Thyroid gland (tissue), 4 donors: ENCODE measurements at places on chromosomes 6 and 20. TPM values are rescaled to one million over a fixed set of nuclear protein-coding genes. Genes with fewer than 3 reads are reported as not detected.

GRCh38 chr6:43738267-43738676 lies 31.7 kb upstream of the VEGFA start:
- no peak for DNase-seq

DNA sequence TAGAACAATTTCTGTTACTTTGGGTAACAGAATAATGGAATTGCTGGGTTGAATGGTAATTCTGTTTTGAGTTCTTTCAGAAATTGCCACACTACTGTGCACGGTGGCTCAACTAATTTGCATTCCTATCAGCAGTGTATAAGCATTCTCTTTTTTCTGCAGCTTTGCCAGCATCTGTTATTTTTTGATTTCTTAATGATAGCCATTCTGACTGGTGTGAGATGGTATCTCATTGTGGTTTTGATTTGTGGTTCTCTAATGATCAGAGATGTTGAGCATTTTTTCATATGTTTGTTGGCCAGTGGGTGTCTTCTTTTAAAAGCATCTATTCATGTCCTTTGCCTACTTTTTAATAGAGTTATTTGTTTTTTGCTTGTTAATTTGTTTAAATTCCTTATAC lies 846.8 kb downstream of the KIF16B start:
- DNase-seq: no peak

DNA sequence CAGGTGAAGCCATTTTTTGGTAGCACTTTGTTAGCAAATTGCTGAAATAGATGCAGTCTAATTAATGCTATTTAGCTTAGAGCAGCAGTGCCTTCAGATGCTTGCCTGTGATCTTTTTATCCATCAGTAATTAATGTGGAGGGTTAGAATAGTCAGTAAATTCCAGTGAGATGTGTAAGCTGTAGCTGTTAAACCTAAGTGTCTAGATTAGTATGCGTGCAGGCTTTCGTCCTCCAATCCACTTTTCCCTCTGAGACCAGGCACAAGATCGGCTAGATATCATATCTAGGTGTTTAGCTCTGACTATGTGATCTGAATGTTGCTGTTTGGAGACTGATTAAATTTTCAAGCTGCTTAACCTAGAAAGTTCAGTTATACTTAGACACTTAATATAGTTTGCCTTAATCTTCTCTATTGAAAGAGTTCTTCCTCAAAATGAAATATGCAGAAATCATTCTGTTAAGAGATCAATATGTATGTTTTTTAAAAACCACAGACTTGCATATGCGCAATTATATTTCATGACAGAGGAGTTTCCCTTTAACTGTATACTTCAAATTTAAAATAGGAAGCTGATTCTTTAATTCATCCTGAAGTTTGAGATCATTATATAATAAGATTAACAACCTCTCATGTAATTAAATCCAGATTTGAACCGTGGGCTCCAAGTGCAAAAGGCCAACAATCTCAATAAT lies 41.2 kb downstream of the XRN2 start:
- no peak for DNase-seq

- no peak for DNase-seq
Measured at GRCh38 chr6:88013015-88013414, 34.6 kb upstream of the SPACA1 start.

- no peak for DNase-seq
Measured at GRCh38 chr6:87174078-87174579, 18.8 kb downstream of the ZNF292 start.

DNA sequence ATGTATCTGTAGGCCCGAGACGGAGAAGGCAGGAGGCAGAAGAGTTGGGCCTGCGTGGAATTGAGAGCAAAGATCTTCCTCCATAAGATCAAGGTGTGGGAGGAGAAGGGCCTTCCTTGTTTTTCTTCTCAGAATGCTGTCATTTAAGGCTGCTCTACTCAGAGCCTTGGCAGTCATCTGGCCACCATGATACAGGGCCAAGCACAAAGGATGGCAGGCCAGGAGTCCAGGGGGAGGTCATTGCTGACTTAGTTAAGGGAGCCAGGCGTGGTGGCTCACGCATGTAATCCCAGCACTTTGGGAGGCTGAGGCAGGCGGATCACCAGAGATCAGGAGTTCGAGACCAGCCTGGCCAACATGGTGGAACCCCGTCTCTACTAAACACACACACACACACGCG lies 137.1 kb downstream of the BMP7 start:
- DNase-seq: no peak

DNA sequence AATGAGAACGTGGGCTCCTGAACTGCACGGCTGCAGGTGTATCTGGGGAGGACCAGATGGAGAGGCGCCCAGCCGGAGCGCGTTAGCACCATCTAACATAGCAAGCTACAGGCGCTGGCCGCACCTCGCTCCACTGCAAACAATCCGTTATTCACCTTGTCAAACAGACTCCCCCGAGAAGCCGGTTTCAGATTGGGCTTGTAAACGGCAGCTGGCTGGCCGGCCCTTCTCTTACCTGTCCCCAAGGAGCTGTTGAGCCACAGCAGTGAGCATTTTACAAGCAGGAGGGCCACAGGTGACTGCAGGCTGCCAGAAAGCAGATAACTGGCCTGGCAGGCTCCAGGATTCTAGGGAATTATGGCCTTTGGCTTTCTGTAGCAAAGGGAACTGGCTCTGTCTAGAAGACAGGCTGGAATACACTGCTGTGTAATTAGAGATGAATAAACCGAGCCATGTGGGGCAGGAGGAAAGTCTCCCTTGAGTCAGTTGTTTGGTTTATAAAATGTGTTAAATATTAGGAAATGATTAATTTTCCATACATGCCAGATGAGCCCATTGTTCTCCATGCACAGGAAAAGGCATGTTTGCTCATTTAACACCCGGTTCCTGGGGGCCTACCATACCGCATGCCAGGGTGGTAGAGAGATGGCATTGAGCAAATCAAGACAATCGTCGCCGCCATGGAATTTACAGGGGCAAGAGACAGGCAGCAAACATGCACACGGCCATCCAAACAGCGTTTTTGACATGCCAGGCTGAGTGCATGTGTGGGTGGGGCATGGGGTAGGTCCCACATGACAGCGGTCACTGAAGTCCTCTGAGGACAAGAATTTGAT lies 159.3 kb downstream of the NFATC2 start:
- peak; percentile 29 for DNase-seq

DNA sequence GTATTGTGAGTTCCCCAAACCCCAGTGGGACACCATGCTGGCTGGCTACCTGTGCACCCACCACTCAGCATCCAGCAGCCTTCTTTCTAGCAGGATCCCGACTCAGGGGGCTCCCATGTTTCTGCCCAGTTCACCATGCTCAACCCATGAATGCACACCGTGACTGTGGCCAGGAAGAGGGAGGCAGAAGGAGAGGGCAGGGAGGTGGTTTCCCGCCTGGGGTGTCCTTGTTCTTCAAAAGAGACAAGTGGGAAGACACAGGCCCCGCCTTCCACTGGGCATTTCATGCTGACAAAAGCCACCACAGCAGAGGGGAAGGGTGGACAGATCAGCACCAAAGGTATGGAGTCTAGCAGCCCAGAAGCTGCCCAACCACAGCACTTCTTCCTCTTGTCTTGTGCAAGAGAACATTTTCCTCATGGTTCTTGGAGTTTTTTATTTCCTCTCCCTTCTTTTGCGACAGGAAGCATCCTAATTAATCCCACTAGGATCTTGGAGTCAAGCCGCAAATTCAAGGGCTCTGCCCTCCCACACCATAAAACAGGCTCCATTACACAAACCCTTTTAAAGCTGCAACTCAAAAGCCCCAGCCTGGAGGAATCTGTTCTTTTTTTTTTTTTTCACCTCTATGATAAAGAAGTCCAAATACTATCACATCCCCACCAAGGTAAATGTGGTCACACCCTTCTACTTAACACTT lies 13.5 kb upstream of the ANKRD60 start:
- DNase-seq: no peak

DNA sequence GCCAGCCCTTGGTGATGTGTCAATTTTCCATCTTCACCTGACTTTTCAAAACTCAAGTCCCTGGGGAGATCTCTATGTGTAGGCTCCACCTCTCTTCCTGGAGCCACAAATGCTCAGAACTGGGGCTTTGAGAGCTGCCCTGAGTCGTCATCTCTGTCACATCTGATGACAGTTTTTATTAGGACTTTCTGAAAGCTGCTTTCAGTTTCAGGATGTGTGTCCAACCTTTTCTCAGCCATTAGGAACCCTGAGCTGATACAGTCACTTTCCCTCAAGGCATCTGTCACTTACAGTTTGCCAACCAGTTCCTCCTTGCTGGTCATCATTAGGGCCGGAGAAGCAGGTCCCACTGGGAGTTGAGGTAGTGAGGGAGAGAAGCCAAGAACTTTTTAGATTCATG lies 365.9 kb upstream of the CHD6 start:
- no peak for DNase-seq

- DNase-seq: no peak
Measured at GRCh38 chr20:57040924-57041323, 225.5 kb downstream of the BMP7 start.

GRCh38 chr20:50750145-50750671 lies 18.8 kb downstream of the PARD6B start:
- DNase-seq: no peak

- DNase-seq: no peak
Measured at GRCh38 chr6:111987295-111987694, 66.6 kb upstream of the CCN6 start.

GRCh38 chr6:44569931-44570385 lies 182.5 kb downstream of the CDC5L start:
- DNase-seq: peak; percentile 7

GRCh38 chr20:16761305-16761829 lies 13.2 kb downstream of the OTOR start:
- DNase-seq: peak; percentile 66

DNA sequence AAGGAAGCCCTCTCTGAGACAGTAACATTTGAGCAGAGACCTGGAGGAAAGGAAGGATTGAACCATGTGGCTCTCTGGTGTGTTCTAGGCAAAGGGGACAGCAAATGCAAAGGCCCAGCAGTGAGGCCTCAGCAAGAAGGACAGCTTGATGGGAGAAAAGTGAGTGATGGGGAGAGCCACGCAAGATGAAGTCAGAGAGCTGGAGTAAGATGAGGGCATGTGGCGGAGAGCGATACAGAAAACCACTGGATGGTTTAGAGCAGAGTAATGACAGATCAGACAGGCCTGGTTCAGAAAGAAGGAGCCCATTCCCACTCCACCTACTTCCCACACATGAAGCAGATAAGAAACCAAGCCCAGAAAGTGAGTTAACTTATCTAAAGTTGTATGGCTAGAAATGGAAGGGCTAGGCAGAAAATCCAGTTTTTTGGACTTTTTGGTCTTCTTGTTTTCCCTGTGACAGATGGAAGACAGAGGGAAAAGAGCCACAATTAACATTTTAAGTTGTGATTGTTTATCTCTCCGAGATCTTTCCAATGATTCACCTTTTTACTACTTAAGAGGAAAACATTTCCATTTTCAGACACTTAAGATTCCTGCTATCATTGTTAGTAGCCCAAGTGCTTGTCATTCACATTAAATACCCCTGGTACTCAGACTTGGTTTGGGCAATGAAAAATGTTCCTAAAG lies 723 bp upstream of the SNPH start:
- no peak for DNase-seq

- DNase-seq: no peak
Measured at GRCh38 chr20:48006036-48006833, 221.0 kb upstream of the SULF2 start.

- no peak for DNase-seq
Measured at GRCh38 chr6:33897189-33897780, 93.5 kb upstream of the MLN start.

DNA sequence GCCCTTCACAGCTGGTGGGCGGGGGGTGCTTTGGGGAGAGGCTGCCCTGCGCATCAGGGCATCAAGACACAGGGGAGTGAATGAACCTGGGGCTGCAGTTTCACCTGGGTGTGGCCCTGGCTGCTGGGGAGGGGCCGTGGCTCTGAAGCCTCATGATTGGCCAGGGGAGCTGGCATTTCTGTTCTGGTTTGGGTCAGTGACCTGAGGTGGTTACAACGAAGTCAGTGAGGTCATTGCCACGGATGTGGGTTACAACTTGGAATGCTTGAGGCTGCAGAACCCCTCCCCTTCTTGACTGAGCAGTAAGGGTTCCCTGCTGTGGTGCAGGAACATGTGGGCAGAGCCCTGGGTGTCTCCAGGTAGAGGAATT lies 3.0 kb downstream of the TCEA2 start:
- no peak for DNase-seq

DNA sequence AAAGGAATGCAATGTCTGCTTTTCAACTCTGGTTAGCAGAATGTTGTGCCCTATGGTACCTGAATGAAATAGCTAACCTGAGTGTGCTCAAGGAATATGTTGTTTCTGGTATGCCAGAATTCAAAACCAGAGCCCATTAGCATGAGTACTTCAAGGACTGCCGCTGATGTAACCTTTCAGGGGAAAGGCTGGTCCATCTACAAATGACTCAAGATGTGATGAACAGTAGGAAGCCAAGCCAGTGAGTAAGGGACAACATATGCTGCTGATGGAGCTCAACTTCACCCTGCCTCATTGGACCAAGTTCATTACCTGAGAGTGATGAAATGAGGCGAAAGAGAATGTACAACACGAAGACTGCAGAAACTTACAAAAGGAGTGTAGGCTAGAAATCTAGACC lies 95.7 kb upstream of the BMP2 start:
- DNase-seq: no peak

GRCh38 chr6:46730921-46731461 lies 4.2 kb downstream of the PLA2G7 start:
- no peak for DNase-seq

DNA sequence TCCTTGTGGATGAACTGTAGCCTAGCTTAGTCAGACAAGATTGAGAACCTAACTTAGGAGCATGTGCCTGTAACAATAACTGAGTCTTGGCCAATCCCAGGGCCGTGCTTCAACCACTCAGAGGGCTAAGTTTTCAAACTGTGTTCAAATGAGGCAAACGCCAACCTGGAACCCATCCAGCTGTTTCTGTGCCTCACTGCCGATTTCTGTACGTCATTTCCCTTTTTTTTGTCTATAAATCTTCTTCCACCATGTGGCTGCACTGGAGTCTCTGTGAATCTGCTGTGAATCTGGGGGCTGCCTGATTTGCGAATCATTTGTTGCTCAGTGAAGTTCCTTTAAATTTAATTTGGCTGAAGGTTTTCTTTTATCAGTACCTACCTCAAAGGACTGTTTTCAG lies 115.0 kb upstream of the CHD6 start:
- peak; percentile 27 for DNase-seq

DNA sequence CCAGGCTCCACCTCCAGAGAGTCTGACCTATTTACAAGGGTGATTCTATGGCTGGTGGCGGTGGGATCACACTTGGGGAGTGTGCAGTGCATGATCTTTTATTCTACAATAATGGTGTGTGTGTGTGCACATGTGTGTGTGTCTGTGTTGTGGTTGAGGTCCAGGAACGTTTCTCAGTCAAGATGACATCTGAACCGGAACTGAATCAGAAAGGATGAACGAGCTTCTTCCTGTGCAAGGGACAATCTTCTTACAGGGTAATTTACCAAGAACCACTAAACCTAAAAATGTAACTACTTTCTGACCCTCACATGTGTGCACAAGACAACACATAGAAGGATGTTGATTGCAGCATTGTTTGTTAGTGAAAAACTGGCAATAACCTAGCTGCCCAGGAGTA lies 8.6 kb downstream of the MMP9 start:
- no peak for DNase-seq

GRCh38 chr20:48390981-48391380 lies 436.8 kb downstream of the PREX1 start:
- DNase-seq: no peak

- no peak for DNase-seq
Measured at GRCh38 chr20:44032583-44033331, 118.1 kb downstream of the TOX2 start.

Gene MYLK4
- 1.1 TPM for total RNA-seq

Gene PCIF1
- total RNA-seq: 28.1 TPM

Gene ETV7
- total RNA-seq: 1.4 TPM

Gene EFCAB8
- not detected for total RNA-seq

Gene RIPOR2
- 13.0 TPM for total RNA-seq

Gene EHMT2
- total RNA-seq: 26.9 TPM

Gene TCF15
- not detected for total RNA-seq

Gene ARID1B
- 219 TPM for total RNA-seq

Gene ATAT1
- 7.5 TPM for total RNA-seq
